ENCODE measurements at places on chromosomes 1 and 21. TPM values are rescaled to one million over a fixed set of nuclear protein-coding genes. Genes with fewer than 3 reads are reported as not detected.
A peak's percentile ranks its signal among the peaks of the same experiment; 100 is the strongest.

DNA sequence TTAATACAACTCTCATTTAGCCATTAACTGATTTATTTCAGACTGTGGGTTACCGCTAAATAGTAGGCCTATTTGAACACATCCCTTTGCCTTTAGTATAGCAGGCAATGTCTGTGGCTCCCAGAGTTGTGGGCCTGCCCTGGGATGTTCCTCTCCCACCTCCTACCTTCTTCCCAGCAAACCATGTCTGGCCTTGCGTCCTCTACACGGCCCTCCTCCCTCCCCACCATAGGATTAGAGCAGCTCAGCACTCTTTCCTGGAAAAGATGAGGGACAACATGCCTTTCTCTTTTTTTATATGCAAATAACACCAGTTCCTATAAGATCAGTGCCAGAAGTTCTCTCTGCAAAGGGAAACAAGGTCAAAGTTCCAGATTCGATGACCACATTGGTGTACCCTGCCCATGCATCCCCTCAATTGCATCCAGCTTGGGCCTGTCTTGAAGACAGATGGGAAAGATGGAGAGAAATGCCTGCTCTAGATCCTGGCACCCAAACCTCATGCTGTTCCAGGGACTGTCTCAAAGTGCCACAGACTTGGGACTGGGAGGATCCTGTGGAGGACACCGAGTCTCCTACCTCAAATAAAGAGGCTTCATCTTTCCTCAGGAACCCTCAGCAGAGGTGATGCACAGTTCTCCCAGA lies 57.2 kb downstream of the CD46 start:
- no peak for DNase-seq

- DNase-seq, result no peak
Measured at GRCh38 chr1:8095584-8095983, 69.5 kb upstream of the ERRFI1 start.

DNA sequence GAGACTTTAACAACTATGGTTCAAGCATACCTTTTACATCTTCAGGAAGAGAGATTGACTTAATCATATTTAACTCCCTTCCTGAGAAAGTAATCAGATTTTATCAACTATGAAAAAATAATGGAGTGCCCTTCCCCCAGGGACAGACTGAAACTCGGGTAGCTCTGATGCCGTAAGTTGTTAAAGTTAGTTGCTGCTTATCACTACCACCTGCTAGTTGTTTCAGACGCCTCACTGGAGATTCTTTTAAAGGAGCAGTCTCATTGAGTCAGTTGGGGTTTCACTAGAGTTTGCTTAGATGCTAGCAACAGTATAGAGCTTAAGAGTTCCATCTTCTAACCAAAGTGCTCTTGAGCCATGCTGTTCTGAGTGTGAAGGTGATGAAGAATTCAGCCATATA lies 17.0 kb upstream of the TRAF5 start:
- DNase-seq, result no peak

GRCh38 chr1:36248250-36248894 lies 24.1 kb downstream of the THRAP3 start:
- DNase-seq, result peak; percentile 93

Gene ANKRD35
- 0.10 TPM for total RNA-seq

- DNase-seq, result no peak
Measured at GRCh38 chr1:81453367-81453703, 347.4 kb upstream of the ADGRL2 start.

DNA sequence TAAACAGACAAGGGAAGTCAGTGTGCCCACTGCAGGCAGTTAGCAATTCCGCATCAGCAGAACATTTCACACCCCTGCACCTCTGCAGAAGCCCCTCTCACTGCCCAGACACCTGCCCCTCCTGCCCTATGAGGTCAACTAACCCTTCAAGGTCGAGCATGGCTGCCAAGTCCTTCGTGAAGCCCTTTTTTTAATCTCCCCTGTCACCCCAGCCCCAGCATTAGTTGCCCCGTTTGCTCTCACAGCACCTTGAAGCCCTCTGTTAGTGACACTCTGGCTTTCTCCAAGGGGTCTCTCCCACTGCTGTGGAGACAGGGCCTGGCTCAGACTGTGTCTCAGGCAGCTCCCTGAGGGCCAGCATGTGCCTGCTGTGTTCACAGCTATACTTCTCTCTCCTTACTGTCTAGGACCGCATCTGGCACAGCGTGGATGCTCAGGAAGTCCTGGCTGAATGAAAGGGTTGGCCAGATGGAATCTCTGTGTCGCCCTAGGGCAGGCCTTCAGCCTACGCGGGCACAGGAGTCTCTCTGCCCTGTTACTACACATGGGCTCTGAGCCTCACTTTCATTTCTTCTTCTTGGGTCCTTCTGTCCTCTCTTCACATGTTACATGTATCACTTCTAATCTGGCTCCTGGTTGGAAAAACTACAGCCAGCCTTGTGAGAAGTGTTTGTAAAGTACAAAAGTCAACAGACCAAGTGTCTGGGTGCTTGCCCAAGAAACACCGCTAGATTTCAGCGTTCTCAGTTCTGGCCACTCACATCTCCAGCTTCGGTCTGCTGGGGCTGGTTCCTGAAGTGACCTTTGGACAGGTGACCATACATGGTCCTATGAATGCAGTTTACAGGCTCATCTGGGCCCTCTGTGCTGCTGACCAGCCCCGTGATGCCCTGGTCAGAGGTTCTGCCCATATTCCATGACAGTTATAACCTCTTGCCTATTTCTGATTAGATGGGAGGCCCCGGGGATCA lies 19.7 kb downstream of the SLC2A1 start:
- peak; percentile 66 for DNase-seq

- DNase-seq, result peak; percentile 1
Measured at GRCh38 chr1:158716335-158716734, 4.2 kb downstream of the OR6K3 start.

- no peak for DNase-seq
Measured at GRCh38 chr1:113787663-113788062, 24.6 kb downstream of the RSBN1 start.

Gene PDZK1IP1
- 398 TPM for total RNA-seq

GRCh38 chr1:18121072-18121820 lies 13.6 kb downstream of the IGSF21 start:
- no peak for DNase-seq

DNA sequence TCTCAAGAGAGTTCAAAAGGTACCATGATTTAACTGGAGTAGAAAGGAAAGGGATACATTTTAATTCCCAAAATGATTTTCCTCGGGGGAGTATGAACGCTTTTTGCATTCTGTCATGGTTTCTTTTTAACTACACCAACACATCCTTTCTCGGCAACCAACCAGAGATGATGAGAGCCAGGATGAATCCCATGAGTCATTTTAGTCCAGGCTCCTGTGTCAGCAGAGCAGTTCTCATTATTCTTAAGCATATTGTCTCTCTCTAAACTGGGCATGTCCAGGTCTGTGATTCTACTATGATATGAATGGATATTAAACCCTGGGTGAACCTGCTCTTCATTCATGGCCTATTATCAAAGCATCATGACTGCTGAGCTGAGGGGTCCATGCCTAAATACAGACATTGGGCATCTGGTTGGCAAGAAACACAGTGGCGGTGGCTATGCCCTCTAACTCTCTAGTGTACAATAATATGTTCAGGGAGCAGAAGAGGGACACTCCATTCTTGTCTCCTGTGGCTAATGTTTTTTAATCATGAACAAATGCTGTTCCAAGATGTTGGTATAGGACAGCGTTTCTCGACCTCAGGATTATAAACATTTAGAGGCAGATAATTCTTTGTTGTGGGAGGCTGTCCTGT lies 124.3 kb upstream of the ESRRG start:
- DNase-seq, result no peak

GRCh38 chr1:154835531-154836324 lies 34.4 kb downstream of the KCNN3 start:
- DNase-seq, result no peak

DNA sequence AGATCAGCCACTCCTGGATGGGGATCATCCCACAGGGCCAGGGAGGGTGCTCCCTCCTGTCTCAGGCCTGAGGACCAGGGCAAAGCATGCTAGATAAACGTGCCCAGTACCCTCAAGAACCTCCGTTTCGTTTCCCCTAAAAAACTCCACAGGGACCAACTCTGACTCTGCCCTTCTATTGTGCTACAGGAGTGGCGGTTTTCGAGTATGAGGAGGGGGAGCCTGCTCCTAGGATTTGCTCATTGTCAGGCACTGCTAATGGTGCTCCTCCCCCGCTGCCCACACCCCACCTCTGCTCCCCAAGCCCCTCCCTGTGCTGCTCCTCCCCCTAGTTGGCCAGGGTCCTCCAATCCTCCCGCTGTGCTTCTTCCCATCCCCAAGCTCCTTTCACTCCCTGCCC lies 32.0 kb downstream of the PGBD5 start:
- no peak for DNase-seq

- DNase-seq, result peak; percentile 64
Measured at GRCh38 chr1:203291201-203292096, 13.9 kb upstream of the BTG2 start.

Gene KCNK1
- 11.2 TPM for total RNA-seq

Gene SORT1
- 53.0 TPM for total RNA-seq

DNA sequence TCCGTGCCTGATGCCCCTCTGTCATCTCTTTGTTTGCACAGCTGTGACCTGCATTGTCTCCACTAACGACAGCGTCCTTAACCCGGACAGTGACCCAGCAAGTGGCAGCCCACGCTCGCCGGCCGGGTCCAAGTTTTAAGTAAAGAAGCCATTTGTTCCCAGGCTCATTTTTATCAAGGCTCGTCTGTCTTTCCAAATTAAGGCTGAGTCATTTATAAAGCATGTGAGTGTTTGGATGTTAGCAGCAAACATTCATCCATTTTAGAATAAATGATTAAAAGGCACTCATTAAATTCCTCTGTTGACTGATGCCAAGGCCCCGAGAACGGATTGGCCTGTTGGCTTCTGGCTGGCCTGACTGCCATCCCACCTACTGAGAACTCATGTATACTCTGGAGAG lies 514.5 kb downstream of the NPHP4 start:
- DNase-seq, result no peak

Gene ZNF697
- total RNA-seq, result 6.4 TPM

Gene NUF2
- total RNA-seq, result 12.9 TPM

DNA sequence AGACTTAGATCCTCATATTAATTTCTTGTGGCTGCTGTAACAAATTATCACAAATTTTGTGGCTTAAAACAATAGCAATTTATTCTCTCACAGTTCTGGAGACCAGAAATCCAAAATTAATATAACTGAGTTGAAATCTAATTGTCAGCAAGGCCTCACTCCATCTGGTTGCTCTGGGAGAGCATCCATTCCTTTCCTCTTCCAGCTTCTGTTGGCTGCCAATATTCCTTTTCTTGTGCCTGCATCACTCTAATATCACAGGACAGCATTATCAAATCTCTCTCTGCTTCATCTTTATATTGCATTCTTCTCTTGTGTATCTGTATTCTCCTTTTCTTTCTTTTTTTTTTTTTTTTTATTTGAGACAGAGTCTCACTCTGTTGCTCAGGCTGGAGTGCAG lies 9.3 kb downstream of the SLC35A3 start:
- no peak for DNase-seq

- DNase-seq, result no peak
Measured at GRCh38 chr21:42807938-42808613, 71.3 kb downstream of the WDR4 start.

Gene DRAM2
- 95.6 TPM for total RNA-seq

DNA sequence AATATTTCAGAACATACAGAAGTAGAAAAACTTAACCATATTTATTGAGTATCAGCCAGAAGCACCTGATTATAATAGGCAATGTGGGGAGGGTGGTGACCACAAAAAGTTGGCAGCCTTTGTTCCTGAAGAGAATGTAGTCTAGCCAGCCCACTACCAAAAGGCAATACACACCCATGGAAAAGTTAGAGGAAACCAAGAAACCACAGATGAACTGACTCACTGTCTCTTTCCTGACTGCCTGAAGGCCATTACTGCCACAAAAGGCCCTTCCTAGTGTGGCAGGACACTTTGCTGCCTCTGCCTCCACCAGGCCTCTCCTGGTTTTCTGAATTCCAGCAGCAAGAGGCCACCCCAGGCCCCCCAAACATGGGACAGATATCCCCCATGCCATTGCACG lies 14.6 kb upstream of the PROX1 start:
- no peak for DNase-seq

DNA sequence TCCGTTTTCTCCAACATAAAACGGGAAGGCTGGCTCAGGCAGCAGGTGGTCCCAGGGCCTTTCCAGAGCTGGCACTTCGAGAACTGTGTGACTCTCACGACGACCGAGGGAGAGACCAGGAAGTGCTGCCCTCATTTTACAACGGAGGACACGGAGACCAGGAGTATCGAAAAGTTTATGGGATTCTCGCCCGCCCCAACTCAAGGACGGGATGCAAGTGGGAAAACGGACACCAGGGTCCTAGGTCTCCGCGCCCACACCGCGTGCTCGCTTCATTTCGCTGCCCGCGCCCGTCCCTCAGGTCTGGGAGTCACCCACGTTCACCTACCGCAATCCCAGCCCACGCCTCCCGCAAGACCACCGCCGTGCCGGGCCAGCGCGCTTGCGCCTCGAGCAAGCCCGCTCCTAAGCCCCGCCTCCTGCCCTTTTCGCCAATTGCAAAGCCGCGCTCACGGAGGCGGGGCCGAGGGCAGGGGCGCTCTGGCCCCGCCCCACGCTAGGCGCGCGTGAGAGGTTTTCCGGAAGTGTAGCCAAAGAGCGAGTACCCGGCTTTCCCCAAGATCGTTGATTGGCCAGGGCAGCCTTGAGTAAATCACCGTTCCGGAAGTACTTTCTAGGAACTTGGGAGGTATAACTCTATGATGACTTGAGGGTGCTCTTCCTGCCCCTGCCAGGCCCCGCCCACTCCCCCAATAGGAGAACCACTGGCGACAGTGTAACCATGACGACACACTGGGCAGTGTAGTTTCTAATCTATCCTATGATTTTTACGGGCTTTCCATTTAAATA lies at the start of gene PARS2:
Gene PARS2, minus strand, starts transcription at position 391 of the 789 bp plus-strand sequence. CDS start 5,362 bp downstream, outside the sequence.
- peak; percentile 100 for DNase-seq

- DNase-seq, result no peak
Measured at GRCh38 chr1:37560401-37561132, 3.8 kb downstream of the DNALI1 start.

DNA sequence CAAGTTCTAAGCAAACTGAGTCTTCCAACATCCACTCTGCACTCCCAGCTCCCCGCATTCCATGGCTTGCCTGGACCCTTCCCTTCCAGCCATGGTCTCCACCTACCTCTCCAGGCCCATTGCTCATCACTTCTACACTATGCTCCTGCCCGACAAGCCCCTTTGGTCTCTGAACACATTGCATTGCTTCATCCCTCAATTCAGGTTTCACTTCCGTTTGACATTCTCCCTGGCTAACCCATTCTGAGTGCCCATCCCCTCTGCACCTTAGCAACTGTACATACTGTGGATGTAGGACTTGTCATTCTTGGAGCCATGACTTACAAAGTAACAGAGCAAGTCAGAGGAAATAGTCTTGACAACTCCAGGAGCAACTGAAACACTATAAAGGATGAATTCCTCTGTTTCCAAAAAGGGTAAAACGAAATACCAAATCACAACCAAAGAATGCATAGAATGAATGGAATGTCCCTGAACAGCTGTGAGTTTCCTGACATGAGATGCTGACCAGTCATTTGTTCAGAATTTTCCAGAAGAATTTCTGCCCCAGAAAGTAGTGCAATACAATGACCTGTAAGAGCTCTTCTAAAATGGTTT lies 66.7 kb downstream of the KCNJ6 start:
- DNase-seq, result peak; percentile 86

Data from renal cortical epithelial cell (primary cell).